ENCODE measurements at places on chromosomes 6 and 20.

GRCh38 chr20:5870568-5870981, 79.8 kb downstream of the TRMT6 start:
- DNase-seq: no peak

DNA sequence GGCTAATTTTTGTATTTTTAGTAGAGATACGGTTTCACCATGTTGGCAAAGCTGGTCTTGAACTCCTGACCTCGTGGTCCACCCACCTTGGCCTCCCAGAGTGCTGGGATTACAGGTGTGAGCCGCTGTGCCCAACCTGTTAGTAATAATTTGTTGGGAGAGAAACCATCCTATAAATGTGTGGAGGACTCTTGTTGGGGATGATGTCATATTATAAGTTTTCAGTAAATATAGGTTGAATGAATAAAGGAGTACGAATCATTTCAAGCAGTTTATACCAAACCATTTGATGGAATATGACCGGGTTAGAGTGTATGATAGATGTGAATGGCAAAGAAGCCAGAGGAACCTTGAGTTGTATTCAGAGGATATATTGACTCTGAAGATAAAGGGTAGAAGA, 240.8 kb downstream of the SAMD5 start:
- DNase-seq: no peak

- DNase-seq: no peak
Observed at GRCh38 chr6:55584654-55585354, 5.8 kb upstream of the HMGCLL1 start.

- no peak for DNase-seq
Observed at GRCh38 chr20:4025679-4026078, 10.3 kb upstream of the RNF24 start.

- DNase-seq: no peak
Observed at GRCh38 chr20:8449123-8449522, 317.1 kb downstream of the PLCB1 start.

GRCh38 chr6:154414021-154414813, 57.6 kb upstream of the IPCEF1 start:
- no peak for DNase-seq

GRCh38 chr6:7883381-7883780, 27.2 kb downstream of the TXNDC5 start:
- DNase-seq: no peak

DNA sequence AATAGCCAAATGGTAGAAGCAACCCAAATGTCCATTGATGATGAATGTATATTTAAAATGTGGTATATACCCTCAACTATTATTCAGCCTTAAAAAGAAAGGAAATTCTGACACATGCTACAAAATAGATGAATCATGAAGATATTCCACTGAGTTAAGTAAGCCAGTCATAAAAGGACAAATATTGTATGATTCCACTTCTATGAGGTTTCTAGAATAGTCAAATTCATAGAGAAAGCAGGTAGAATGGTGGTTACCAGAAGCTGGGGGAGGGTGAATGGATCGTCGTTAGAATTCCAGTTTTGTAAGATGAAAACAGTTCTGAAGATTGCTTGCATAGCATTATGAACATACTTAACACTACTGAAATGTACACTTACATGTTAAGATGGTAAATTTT, 214.3 kb upstream of the MYLIP start:
- no peak for DNase-seq

All from thymus (tissue), 14 donors.